ENCODE measurements at places on chromosomes 3 and 15. TPM values are rescaled to one million over a fixed set of nuclear protein-coding genes. Genes with fewer than 3 reads are reported as not detected.

The AHSG gene
- total RNA-seq: not detected

The CHD2 gene
- 118 TPM for total RNA-seq

The RASGRF1 gene
- not detected for total RNA-seq

The PDZRN3 gene
- total RNA-seq: not detected

DNA sequence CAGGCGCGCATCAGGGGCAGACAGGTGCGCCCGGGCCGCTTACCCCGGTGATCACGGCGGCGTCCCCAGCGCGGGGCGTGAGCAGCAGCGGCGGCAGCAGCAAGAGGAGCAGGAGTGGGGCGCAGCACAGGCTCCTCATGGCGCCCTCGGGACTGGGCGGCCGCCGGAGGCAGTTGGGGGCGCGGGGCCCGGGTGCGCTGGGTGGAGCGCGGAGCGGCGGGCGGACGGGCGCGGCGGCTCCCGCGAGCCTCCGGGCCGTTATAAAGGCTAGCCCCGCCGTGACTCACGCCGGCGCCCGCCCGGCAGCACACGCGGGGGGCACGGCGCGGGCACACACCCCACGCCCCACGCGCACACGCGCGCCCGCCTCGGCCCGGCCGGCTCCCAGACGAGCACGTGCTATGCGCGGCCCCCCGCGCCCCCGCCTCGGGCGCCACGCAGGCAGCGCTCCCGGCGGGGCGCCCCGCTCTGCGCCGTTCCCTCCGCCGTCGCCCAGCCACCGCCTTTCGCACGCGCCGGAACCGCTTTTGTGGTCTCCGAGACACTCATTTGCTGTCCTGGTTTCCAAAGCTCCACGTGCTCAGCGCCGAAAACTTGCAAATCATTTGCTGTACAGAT, at the start of gene PROK2:
Gene PROK2, minus strand, starts transcription at position 235 of the 618 bp plus-strand sequence. Its CDS starts 96 bp downstream, at position 139.
- peaks cover 8% of the 10 kb centered on the region for H3K4me1 ChIP-seq
- H3K4me3 ChIP-seq: peak within 1 kb of the TSS; percentile 75
- peaks cover 43% of the 10 kb centered on the region for H3K27me3 ChIP-seq
- no peaks in the 10 kb centered on the region for H3K36me3 ChIP-seq

- no peak for DNase-seq
- no peaks in the 10 kb centered on the region for H3K27me3 ChIP-seq
- no peak overlapping the region for H3K4me3 ChIP-seq
- H3K27ac ChIP-seq: no peak overlapping the region
Measured at GRCh38 chr3:108970561-108970960, 16.9 kb upstream of the GUCA1C start.

DNA sequence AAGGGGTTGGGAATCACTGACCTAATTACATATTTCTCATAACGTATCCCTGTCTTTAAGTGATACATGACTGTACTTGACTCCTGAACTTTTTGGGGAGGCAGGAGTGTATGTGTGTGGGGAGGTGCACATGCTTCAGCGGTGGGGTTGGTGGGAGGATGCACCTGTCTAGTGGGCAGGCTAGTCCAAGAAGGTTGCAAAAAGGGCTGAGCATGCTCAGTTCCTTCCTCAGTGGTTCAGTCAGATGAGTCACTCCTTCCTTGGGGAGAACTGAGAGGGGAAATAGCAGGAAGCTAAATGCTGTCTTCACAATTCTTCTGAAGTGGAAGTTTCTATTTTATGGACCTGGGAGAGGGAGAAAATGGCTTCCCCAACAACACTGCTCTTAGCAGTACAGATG, 24.6 kb upstream of the AP4E1 start:
- no peaks in the 10 kb centered on the region for H3K27me3 ChIP-seq
- peak; percentile 26 for DNase-seq
- peak overlapping the region; percentile 37 for H3K27ac ChIP-seq
- H3K36me3 ChIP-seq: no peaks in the 10 kb centered on the region
- peaks cover 58% of the 10 kb centered on the region for H3K4me1 ChIP-seq

DNA sequence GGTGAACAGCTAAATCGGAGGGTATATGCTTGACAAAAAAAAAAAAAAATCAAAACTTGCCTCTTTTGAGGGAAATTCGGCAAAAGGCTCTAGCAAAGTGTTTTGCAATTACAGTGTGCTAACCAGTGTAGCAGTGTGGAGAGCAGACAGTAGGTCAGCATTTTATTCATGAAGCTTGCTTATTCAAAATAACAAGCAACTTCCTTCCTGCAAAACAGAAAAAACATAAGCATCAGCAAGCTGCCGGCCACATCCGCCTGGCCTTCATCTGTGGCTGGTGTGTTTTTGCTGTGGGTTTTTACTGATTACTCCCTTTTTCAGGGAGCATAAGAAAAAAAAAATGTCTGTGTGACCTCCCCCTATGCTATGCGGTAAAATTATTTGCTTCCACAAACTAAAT, 434.1 kb downstream of the OCA2 start:
- no peak overlapping the region for H3K4me3 ChIP-seq
- H3K27ac ChIP-seq: no peak overlapping the region
- peak; percentile 7 for DNase-seq
- no peaks in the 10 kb centered on the region for H3K36me3 ChIP-seq

- H3K27me3 ChIP-seq: no peaks in the 10 kb centered on the region
- H3K4me1 ChIP-seq: no peaks in the 10 kb centered on the region
- no peak overlapping the region for H3K27ac ChIP-seq
- H3K4me3 ChIP-seq: no peak overlapping the region
Measured at GRCh38 chr15:52738311-52738710, 51.8 kb downstream of the ONECUT1 start.

DNA sequence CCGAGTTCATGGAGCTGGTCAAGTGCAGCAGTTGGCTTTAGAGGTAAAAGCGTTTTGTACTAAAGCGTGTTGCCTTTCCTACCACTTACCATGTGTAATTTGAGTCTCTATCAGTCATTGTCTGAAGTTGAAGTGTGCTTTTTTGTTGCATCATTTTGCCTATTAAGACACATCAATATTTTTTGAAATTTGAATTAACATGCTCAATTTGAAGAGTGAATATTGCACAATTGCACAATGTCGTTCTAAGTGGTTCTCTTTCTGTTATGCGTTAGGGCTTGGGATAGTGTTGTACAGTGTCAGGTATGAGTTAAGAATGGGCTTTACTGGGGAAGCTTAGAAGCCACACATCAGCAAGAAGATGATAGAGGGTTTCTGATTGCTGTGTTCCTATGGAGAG, 84.0 kb upstream of the ACKR4 start:
- H3K27ac ChIP-seq: no peak overlapping the region
- peaks cover 2% of the 10 kb centered on the region for H3K4me1 ChIP-seq
- no peak overlapping the region for H3K4me3 ChIP-seq

- DNase-seq: peak; percentile 27
- H3K27ac ChIP-seq: peak overlapping the region; percentile 58
- H3K4me1 ChIP-seq: peaks cover 23% of the 10 kb centered on the region
- no peaks in the 10 kb centered on the region for H3K27me3 ChIP-seq
- peaks cover 32% of the 10 kb centered on the region for H3K36me3 ChIP-seq
Measured at GRCh38 chr3:184176377-184177330, 2.0 kb downstream of the AP2M1 start.

- H3K27ac ChIP-seq: no peak overlapping the region
- H3K36me3 ChIP-seq: no peaks in the 10 kb centered on the region
- H3K4me1 ChIP-seq: peaks cover 4% of the 10 kb centered on the region
- H3K4me3 ChIP-seq: no peak overlapping the region
- H3K27me3 ChIP-seq: no peaks in the 10 kb centered on the region
Measured at GRCh38 chr15:63093486-63094205, 28.0 kb upstream of the LACTB start.

Data from activated CD4-positive, alpha-beta T cell treated with anti-CD3 and anti-CD28 coated beads for 36 hours (primary cell).